ENCODE measurements at places on chromosomes 7 and 10.

DNA sequence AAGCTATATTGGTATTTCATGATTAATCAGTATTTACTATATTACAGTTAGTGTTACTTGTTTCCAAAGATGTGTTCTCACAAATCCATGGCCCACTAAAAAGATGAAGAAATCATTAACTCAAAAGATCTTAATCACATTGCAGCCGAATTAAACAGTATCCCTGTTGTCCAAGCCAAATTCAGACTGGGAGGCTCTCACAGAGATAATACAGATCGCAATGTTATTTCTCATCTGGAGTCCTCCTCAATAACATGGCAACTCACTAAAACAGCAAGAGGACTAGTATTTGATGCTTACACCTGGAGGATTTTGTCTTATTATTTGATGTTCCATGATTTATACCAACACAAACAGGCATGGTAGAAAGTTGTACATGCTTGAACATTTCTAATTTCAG, 23.4 kb downstream of the CYP51A1 start:
- DNase-seq, result no peak

DNA sequence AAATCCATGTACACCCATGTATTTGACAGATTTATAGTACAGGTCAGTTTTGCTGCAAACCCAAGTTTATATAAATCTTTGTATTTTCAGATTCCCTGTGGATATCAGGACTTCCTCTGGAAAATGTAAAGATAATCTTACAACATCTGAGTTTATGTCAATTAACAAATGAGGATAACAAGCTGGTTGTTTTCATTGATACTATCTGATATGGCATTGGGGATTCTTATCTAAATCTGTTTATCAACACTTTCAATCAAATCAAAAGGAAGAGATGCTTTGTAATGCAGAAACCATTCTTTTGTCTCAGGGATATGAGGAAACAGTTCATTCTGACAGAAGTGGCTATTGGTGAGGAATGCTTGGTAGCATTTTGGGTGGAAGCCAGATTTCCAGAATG, 64.9 kb upstream of the FAM204A start:
- DNase-seq, result no peak

DNA sequence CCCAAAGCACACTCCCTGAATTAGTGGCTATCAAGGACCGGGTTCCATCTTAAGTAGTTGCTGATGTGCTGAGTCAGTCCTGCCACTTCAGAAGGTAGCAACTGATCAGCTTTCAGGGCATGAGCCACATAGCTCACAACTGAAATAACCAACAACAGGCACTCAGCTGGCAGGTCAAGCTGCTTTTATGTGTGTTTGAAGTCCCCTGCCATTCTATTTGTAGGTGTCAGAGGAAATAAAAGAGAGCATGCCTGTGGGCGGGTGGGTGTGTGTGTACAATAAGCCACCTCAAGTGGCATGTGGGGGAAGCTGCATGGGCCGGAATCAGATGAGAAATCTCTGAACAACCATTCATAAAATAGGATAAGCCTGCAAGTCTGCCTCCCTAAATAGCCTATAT, 114.3 kb upstream of the YAE1 start:
- no peak for DNase-seq

GRCh38 chr7:63096141-63096540, 902.5 kb upstream of the ZNF722 start:
- DNase-seq, result no peak

DNA sequence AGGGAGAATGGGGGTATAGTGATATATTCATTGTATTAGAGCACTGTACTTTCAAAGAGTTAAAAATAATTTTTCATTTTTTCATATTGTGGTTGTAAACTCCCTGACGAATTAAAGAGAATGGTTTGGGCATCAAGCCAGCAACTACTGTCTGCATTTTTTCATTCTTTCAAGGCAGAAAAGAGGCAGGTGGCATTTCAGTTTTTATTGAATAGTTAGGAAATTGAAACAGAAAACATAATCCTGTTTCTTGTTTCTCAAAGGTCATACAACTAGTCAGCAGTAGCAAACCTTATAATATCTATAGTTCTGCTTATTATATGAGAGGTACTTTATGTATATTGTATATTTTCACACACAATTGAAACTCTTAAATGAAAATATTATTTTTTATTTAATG, 303.9 kb upstream of the KCND2 start:
- no peak for DNase-seq

GRCh38 chr10:98921316-98921715, 314.3 kb downstream of the HPSE2 start:
- DNase-seq, result no peak

DNA sequence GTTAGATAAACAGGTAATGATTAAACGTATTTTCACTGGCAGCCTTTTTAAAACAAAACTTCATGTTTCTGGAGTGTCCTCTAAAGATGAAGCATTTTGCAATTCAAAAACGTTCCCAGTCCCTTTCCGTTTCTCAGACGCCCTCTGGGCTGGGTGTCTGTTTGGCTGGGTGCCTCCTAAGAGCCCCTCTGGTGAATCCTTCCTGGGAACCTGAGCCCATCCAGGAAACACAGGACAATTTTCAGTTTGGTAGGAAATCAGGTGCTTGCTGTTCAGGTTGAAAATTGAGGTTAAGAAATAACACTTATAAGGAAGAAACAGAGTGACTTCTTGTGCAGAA, 76.7 kb downstream of the CHN2 start:
- no peak for DNase-seq

DNA sequence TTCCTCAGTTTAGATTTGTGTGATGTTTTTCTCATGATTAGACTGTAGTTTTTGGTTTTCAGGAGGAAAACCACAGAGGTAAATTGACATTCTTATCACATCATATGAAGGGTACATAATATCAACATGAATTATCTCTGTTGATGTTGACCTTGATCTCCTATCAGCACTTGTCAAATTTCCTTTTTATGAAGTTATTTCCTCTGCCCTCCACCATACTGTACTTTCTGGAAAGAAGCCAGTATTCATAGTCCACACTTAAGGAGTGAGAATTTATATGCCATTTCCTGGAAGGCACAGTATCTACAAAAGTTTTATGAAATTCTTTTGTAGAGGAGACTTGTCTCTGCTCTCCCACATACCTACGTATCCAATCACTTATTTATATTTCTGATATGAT, 807.2 kb upstream of the MBL2 start:
- DNase-seq, result no peak

- DNase-seq, result no peak
These were observed 16.7 kb downstream of the BHLHA15 start for GRCh38 chr7:98227939-98228338.

- DNase-seq, result no peak
These were observed 24.8 kb downstream of the NEUROD6 start for GRCh38 chr7:31315758-31316157.

DNA sequence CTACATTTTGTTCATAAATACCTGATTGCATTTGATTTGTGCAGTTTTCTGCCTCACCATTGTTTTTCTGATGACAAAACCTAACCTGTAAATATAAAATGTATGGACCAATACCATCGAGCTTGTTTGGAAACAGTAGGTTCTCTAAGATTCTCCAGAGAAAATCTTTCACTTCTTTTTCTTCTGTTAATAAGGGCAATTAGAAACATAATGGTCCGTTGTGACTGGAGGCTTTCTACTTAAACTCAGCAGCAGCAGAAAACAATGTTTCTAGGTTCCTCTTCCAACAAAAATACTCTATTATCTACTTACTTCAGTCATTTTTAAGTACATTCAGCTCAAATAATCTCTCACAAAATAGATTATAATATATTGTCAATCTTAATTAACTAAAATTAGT, 601.5 kb downstream of the PHTF2 start:
- DNase-seq, result no peak

- no peak for DNase-seq
These were observed 346.0 kb downstream of the PHF14 start for GRCh38 chr7:11319491-11320274.

DNA sequence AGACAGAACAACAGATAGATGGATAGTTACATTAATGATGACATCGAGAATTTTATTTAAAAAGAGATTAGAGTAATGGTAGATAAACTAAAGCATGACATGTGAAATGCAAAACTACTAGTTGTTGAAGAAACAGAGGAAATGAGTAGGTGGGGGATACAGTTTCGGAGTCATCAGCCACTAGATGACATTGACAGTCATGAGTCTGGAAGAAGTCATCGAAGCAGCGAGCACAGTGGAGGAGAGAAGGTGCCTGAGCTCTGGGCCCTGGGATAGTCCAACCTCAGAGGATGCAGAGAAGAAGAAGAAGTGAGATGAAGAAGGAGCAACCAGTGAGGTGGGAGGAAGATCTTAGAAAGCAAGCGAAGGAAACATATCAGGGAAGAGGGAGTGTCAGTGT, 20.2 kb upstream of the SEC61A2 start:
- no peak for DNase-seq

DNA sequence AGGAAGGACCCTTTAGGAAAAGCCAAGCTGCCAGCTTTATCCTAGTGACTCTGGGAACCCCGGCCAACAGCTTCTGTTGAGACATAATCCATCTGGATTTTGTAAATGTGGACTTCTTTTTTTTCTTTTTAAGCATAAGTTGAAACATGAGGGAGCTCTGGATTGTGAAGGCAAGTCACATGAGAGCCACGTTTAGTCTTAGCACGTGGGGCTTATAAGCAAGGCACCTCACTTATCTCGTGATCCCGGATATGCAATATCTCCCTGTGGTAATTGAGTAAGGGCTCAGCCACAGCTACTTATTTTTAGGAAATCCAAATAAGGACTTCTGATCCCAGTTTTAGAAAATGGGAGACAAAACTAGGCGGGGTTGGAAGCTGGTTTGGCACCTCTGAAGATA, 111.2 kb upstream of the PTN start:
- DNase-seq, result no peak

DNA sequence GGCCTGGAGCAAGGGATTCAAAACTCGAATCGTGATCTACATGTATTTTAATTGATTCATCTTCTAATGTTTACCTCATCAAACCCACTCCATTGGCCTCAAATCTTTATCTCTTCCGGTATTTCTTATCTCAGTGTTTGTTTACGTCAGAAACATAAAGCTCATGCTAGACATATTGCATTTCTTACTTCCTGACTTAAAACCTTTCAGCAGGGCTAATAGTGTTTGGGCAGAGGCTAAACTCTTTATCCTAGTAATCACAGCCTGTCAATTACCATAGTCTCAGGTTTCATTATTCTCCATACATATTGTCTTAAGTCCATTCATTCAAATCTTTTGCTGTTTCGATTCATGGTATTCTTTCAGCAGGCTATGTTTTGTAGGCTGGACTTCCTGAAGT, 81.3 kb upstream of the AGR3 start:
- no peak for DNase-seq

- no peak for DNase-seq
These were observed 135.3 kb downstream of the KIAA1217 start for GRCh38 chr10:24344279-24344678.

DNA sequence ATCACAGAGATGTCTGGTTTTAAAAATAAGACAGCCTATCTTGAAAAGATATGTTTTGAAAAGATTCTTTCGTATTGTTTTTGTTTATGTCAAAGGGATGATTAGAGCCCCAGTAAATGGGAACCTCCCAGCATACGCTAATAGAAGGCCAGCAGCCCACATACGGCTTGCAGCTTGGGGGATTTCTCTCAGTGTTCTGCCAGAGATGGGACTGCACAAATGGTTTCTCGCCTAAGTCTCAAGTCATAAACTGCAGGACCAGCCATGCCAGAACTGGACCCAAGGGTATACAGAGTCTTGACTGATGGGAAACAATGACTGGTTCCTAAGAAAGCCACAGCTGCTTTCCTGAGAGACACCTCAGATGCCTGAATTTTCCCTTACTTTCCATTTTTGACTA, 306.9 kb upstream of the DGKB start:
- DNase-seq, result no peak

DNA sequence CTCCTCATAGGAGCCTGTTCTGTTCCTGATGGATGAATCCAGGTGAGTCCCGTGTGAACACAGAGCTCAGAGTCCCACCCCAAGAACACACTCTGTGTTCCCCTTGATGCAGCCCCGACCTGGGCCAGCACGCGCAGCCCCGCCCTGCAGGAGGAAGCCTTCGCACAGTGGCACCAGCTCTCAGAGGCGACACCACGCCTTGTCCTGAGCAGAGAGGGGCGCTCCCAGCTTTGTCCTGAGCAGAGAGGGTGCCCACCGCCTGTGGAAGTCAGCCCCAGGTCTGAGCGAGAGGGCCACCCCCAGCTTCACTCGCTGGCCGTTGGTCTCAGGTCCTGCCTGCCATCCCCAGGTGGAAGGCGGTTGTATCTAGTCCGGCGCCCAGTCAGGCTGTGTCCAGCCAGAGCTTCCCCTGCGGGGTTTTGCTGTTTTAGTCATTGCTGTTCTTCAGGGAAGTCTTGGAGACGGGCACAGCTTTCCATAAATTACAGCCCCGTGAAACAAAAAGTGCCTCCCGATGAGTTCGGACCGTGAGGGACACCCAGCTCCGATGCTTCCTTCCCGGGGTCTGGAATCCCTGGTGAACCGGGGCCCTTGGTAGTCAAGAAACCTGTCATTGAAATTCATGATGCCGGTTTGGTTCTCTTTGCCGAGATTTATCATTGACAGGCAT, 43.6 kb downstream of the NKX6-2 start:
- DNase-seq, result no peak

- no peak for DNase-seq
These were observed 147.4 kb upstream of the PRSS58 start for GRCh38 chr7:142405122-142405765.

- peak; percentile 26 for DNase-seq
These were observed 300.0 kb upstream of the SP8 start for GRCh38 chr7:21086688-21087087.

GRCh38 chr7:40506158-40506557, 371.4 kb downstream of the SUGCT start:
- DNase-seq, result no peak

DNA sequence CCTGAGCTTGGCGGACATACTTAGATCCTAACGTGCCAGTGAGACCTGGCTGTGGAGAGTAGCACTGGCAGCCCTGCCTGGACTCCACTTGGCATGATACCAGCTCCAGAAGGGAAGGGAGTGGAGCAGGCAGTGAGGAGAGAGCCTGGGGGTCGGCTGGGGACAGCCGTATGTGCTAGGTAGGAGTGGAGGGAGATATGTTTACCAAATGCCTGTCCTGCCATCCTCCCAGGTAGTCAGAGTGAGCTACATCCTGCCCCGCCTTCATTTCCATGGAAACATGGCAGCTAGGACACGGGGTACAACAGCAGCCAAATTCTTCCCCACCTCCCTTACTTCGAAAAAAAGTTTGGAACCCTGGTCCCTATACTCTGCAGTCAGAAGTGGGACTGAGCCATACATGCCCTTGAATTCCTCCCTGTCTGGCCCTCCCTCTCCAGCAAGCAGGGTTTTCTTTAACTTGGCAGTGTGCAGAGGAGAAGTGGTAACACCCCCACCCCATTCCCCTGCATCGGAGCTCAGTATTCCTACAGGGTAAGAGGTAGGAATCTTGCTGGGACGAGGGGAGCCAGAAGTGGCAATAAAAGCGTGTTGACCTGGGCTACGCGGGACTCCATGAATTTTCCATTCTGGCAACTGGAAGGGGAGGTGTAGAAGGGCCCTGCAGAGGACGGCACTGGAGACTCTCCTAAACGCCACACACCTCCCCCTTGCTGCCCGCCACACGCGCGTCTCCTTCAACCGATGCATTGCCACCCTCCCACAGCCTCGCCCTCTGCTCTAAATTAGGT, 20.0 kb upstream of the SMO start:
- DNase-seq, result peak; percentile 56

DNA sequence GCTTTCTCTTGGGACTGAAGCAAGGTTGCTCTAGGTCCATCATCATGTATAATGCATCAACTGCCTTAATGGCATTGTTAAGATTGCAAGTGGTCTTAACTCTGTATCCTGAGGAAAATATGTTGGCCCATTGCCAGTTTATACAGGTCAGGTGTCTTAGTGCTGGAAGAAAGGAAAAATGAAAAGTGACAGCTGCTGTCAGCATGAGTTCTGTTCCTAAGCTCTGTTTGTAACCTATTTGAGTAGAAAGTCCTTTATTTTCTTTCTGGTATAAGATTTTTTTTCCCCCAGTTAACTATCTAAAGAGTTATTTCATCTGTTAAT, 127.2 kb downstream of the SRI start:
- DNase-seq, result no peak
